Daoy (cell line): ENCODE measurements at places on chromosomes 4 and X. TPM values are rescaled to one million over a fixed set of nuclear protein-coding genes. Genes with fewer than 3 reads are reported as not detected.

- no peak for DNase-seq
These were observed 75.5 kb downstream of the MTMR1 start for GRCh38 chrX:150768580-150769190.

The PDGFC gene
- total RNA-seq: 34.0 and 53.0 TPM in 2 replicates

DNA sequence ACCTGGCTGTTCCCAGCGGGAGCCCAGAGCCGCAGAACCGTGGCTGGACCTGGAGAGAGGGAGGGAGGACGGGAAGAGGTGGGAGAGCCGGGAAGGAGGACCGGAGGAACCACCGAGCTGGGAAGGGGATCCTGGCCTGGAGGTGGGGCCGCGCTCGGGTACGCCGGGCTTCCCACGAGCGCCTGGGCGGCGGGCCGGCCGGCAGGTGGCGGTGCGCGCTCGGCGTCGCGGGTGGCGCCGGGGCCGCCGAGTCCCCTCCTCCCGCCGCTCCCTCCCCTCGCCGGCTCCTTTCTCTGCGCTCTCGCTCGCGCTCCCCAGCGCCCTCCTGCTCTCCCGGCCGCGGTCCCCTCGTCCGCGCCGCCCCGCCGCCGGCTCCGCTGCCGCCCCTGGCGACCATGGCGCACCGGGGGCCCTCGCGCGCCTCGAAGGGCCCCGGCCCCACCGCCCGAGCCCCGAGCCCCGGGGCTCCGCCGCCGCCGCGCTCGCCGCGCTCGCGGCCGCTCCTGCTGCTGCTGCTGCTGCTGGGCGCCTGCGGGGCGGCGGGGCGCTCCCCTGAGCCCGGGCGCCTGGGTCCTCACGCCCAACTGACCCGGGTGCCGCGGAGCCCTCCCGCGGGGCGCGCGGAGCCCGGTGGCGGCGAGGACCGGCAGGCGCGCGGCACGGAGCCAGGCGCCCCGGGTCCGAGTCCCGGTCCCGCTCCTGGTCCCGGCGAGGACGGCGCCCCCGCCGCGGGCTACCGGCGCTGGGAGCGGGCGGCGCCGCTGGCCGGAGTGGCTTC lies at the start of gene SORCS2:
TSS of gene SORCS2 (plus strand) at position 287 of the 778 bp plus-strand sequence.
- DNase-seq: peak; percentile 87

DNA sequence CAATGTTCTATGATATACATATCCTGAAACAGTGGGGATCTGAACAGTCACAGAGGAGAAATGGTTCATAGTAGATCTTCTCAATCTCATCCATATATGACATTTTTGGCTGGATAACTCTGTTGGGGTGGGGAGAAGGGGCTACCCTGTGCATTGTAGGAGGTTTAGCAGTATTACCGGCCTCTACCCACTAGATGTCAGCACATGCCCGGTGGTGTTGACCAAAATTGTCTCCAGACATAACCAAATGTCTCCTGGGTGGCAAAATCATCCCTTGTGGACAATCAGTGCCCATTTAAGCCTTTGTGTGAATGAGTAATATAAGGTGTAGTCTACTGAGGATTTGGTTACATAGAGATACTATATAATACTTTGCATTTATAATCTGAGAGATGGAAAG lies 89.9 kb downstream of the PLS3 start:
- DNase-seq: peak; percentile 41

GRCh38 chrX:105241056-105241455 lies 20.6 kb upstream of the TEX13A start:
- no peak for DNase-seq

- DNase-seq: no peak
These were observed 18.3 kb upstream of the CXCR3 start for GRCh38 chrX:71636438-71637252.

- no peak for DNase-seq
These were observed 258.4 kb downstream of the BCOR start for GRCh38 chrX:39839371-39839770.

DNA sequence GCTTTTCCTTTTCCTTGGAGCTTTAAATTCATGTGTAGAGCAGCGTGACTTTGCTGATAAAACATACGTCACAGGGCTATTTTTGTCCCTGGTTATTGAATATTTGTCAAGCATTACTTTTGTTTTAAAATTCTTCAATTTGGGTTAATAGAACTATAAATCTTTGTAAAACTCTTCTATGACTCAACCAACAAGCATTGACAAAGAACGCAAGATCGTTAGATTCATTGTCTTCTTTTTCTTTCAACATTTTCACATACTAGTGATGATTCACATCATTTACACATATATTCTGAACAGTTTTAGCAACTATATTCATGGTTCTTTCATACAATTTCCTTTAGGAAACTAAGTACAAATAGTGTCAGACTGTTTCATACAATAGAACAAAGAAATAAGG lies 72.0 kb upstream of the GPM6A start:
- no peak for DNase-seq

The FAM133A gene
- total RNA-seq: 2.1 and 4.9 TPM in 2 replicates

DNA sequence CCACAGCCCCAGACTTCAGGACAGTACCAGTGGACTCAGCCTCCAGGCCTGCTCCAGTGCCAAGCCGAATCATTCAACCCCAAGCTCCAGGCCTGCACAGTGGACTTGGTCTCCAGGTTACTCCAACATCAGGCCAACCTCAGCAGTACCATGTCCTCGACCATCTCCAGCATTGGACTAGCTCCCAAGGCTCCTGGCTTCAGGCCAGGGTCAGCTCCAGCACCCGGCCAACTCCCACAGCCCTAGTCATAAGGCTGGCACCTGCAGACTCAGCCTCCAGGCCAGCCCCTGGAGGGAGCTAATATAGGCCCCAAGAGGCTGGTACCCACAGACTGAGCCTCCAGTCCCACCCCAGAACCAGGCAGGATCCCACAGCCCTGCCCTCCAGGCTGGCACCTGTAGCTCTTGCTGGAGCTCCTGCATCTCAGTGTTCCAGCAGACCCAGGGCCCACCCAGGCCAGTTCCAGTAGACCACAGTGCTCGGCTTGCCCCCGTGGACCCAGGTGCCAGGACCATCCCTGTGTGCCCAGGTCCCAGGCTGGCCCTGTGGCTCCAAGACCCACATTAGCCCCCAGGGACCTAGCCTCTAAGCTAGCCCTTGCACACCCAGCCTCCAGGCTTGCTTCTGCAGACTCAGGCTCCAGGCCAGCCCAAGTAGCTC lies 25.6 kb downstream of the ZMAT1 start:
- DNase-seq: no peak

DNA sequence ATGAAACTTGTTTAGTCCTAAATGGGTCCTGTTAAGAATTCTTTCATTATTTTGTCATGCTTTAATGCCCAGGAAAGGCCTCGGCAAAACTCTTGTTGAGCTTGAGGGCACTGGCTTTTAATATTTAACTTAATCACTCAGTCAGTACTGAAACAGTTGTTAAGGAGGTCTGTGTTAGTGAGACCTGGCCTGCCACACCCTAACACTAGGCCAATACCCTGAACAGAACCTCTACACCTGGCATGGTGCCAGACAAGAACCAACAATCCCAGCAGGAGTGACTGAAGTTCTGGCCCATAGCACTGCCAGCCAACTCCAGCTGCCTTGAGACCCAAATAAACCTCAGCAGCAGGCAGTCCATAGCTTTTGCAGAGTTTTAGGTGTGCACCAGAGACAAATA lies 85.7 kb upstream of the ITM2A start:
- DNase-seq: no peak

The TLR6 gene
- total RNA-seq: 2.2 and 2.6 TPM in 2 replicates

DNA sequence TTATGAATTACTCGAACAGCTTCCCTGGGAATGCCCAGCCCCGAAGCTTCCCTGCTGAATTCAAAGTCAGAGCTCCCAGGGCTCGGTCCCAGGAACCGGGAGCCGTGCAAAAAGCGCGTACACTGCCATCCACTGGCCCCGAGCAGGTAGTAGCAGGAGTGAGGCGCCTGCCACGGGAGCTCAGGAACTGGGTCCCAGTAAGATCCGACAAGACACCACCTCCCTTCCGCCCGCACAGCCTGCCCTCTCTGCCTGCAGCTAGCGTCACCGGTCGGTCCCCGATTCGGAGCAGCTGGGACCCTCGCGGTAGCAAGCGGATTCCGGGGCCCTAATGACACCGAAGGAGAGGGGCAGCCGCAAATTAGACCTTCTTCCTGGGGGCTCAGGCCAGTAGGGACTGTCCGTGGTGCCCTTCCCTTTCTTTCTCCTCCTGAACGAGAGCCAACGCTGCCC lies 1.2 kb downstream of the CORIN start:
- peak; percentile 86 for DNase-seq

- DNase-seq: no peak
These were observed 21.2 kb upstream of the VCX2 start for GRCh38 chrX:8192276-8192675.

- DNase-seq: no peak
These were observed 45.0 kb upstream of the IL13RA1 start for GRCh38 chrX:118682258-118683014.

DNA sequence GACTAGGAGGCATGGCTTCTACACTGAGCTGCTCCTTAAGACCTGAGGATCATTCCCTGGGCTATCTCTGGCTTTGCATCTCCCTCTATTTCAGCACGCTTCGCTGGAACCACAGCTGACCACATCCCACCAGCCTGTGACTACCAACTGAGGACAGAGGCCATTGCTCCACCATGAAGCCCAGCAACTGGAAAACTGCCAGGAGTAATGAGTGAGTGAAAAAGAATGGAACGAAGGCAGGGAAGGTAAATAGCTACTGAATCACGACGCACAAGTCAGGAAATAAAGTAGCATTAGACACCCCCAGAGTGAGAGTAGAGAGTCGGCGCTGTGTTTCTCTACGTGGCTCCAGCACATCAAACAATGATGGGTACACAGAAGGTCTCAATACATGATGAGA lies 314.7 kb downstream of the LDB2 start:
- peak; percentile 73 for DNase-seq

GRCh38 chr4:74990276-74990875 lies 57.5 kb downstream of the PARM1 start:
- no peak for DNase-seq

GRCh38 chrX:71579136-71579989 lies 1.1 kb downstream of the GCNA start:
- no peak for DNase-seq

- DNase-seq: no peak
These were observed 76.2 kb downstream of the PRSS12 start for GRCh38 chr4:118276580-118276979.

- DNase-seq: no peak
These were observed 54.9 kb upstream of the FRAS1 start for GRCh38 chr4:78002260-78002659.

GRCh38 chr4:155972098-155972497 lies 18.4 kb upstream of the CTSO start:
- DNase-seq: peak; percentile 22

The RBM47 gene
- total RNA-seq: 3.7 and 3.8 TPM in 2 replicates

The CNGA1 gene
- total RNA-seq: not detected in 2 replicates

DNA sequence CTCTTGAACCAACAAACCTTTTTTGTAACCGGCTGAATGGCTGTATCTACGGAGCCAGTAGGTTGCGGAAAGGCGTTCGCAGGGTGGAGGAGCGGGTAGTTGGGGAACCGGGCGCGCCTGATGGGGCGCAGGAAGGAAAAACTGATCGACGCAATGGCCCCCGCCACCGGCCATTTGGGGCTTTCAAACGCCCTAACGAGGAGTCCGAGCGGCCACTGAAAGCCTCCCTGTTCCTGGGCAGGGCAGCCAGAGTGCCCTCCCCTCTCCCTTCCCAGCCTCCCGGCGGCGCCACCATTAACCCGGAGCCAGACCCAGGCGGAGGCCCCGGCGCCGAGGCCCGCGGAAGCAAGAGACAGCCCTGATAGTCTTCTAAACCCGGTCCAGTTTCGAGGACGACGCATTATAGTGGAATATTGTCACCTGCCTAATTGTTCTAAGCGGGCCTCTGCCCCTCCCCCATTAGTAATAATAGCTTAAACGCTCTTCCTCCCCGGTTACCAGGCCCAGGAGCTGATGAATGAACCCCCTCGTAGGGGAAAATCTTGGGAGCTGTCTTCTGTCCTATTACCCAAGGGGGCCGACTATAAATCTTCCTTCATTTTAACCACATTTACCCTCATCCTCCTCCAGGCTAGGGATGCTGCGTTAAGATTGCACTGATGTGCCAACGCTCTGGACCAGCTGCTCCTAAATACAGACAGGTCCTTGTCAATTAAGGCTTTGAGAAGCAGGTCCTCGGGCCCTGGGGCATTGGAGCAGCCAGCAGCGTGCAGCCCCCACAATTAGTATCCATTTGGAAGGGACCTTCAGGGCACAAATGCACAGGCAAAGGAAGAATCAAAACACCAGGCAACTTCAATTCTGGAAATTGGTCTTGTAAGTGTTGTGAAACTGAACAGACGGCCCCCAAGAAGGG lies 61.6 kb upstream of the TMEM33 start:
- DNase-seq: no peak
